ENCODE measurements at places on chromosomes 16 and 17.

GRCh38 chr16:23867566-23867965 lies 31.8 kb downstream of the PRKCB start:
- no peak for DNase-seq

DNA sequence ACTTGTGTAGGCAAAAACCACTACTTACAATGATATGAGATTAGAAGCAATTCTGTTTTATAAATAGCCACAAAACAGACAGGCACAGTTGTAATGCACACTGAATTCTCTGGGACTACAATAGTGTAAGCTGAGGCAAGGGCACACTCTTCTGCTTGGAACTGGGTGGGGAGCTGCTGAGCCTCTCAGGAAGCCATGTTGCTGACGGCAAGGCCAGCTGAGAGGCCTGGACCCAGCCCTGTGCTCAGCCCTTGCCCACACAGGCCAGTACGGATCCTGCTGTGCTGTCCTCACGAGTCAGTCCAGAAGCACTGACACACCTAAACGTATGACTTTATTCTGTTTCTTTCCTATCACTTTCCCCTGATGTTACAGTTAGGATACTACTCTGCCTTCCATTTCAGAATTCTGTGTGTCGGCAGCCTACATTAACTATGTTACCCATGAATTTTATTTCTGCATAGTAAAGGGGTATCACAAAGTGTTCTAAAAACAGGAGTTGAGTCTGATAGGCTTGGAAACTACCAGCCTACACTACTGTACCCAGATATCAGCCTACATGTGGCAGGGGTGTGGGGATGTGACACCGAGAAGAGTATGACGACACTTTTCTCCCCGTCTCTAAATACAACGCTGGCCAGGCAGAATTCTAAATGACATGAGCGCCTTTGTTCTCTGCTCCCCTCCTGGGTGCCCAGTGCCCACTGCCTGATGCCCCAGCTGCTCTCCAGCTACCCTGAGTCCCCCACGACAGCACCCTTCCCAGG lies 41.1 kb upstream of the FAAP100 start:
- DNase-seq, result no peak

GRCh38 chr17:62708587-62708986 lies 81.1 kb downstream of the MRC2 start:
- DNase-seq, result no peak

- DNase-seq, result no peak
These were observed 33.9 kb upstream of the ZNF423 start for GRCh38 chr16:49889725-49890397.

DNA sequence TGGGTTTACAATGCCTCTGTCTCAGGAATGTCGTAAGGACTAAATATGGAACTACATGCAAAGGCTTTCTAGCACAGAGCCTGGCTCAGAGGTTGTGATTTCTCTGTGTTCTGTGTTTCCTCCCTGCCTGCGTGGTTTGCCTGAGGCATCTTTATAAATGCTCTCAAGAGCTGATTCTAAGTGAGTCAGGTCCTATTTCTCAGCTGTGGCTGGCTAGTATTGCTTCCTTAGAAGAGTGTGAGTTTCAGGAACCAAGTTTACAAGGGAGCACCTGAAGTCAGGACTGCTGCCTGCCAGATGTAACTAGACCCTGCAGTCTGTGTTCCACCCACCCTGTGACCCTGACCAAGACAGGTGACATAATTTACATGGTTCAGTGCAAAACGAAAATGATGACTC lies 8.0 kb upstream of the CCL1 start:
- DNase-seq, result no peak

DNA sequence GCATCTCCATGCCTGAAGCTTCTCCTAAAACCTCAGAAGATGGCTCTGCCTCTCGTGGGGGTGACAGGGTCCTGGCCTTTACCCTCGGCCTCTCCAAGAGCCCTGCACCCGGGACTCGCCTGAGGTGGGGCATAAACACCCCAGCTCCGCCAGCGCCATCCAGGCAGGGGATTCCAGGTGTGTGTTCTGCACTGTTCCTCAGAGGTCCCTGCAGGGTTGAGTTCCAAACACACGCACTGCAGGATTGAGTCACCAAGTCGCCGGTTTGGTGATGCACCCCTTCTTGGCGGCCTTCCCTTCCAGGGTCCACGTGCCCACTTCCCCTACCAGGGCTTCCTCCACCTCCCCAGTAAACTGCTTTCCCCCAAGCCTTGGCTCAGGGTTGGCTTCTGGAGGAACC lies 40.0 kb upstream of the RBFOX3 start:
- DNase-seq, result no peak

DNA sequence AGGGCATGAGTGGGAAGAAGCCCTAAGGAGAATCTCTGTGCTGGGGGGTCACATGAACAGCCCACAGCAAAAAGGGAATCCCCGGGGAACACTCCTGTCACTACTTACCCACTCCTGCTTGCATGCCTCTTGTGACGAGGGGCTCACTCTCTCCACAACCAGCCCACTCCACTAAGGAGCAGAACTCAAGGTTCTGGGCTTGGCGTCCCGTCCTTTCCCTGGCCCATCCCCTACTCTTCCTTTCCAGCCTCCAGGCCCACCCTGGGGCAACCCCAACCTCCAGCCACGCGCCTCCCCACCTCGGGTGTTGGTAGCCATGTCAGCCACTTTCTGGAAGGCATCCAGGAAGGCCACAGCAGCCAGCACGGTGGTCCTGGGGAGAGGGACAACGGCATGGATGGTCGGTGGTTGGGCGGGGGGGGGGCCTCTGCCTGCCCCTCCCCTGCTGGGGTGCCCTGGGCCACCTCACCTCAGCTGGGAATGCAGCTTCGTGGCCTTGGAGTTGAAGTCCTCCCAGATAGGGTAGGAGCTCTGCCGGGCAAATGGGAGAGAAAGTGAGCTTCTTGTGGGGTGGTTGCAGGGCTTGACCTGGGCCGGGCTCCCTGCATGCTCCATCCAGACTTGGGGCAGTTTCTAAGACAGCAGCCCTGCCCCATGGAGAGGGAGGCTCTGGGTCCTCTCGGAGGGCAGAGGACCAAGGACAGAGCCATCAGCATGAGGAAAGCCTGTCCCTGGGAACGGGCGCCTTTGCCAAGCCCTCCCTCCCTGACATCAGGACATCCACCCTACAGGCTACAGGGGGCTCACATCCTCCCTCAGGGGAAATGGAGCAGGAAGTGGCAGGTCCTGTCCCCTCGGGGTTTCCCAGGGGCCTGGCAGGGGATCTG lies 5.1 kb downstream of the MTSS2 start:
- DNase-seq, result no peak

DNA sequence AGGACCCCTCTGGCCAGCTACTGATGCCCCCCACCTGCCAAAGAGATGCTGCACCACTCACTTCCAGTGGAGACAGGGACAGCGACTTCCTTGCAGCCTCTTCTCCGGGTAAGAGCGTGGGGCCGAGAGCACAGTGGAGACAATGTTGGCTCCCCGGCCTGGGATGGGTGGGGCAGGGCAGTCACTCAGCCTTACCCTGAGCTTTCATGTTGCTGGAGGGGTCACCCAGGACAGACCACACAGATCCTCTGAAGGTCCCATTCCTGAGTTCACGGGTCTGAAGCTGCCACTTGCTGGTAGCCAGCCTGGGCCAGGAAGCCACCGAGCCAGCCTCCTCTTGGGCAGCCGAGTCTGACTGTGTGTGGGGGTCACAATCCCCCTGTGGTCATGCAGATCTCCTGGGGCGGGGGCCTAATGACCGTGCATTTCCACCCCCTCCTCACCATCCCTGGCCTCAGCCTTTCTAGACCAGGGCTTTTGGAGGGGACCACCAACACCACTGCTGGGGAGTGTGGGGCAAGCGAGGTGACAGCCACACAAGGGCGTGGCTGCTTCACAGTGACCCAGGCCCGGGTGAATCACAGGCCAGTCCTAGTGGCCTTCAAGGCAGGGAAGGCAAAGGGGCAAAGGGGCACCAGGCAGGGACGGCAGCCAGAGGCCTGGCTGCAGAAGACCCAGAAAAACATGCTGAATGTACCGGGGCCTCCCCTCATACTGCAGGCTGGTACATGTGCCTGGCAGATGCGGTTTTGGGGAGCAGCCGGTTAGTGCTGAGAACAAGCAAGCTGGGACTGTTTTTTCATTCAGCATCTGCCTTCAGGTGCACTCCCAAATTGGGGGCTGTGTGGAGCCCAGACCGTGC lies 10.4 kb downstream of the TAF1C start:
- no peak for DNase-seq

GRCh38 chr17:83183951-83184506 lies 104.6 kb downstream of the METRNL start:
- DNase-seq, result no peak

GRCh38 chr17:17035490-17035889 lies 6.8 kb upstream of the MPRIP start:
- no peak for DNase-seq

DNA sequence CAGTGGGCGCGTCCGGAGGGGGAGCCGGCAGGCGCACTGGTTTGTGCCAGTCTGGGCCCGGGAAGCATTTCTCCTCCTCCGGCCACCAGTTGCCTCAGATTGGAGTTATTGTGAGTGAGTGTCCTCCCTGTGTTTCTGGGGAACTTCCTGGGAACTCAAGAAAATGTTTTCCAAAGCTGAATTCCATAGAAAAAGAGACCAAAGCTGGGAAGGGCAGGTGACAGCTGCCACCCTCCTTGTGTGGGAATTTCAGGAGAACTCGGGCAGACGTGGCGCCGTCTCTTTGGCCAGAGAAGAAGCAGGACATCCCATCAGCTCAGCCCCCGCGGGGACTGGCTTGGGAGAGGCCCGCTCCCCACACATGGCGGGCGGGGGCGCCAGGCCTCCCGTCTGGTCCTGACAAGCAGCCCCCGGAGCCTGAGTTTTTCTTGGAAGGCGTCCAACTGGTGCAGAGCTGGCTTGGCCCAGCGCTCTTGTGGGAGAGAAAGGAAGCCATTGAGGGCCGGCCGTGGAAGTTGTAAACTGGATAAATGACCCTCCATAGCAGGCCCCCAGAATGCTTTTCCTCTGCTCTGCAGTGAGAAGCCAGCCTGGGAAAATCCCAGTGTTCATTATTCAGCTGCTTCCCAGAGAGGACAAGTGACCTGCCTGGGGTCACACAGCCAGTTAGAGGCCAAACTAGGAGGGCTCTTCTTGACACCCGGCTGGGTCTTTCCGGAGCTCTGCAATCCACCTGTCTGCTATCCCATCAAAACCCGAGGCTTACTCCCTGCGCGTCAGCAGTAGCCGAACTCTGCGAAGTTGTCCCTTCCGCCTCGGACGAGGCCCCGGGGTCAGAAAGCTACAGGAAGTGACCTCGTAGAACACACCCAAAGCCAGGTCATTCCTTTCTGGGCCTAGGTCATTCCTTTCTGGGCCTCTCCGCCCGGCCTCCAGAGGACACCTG lies 39.2 kb upstream of the GSE1 start:
- no peak for DNase-seq

DNA sequence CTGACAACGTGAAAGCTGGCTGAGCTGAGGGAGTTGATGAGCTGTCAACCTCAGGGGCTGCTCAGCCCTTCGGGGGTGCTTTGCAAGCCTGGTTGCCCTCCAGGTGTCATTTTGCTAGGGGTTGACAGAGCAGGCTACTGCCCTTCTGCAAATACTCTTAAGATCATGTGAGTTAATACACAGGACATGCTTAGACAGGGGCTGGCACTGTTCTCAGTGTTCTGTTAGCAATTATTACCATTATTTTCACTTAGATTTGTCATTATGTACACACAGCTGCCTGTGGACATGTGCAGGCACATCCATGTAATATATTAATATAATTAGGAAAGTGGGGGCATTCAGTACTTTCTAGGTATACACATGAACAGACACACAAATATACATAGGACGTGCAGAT lies 554.3 kb upstream of the HSBP1 start:
- no peak for DNase-seq

DNA sequence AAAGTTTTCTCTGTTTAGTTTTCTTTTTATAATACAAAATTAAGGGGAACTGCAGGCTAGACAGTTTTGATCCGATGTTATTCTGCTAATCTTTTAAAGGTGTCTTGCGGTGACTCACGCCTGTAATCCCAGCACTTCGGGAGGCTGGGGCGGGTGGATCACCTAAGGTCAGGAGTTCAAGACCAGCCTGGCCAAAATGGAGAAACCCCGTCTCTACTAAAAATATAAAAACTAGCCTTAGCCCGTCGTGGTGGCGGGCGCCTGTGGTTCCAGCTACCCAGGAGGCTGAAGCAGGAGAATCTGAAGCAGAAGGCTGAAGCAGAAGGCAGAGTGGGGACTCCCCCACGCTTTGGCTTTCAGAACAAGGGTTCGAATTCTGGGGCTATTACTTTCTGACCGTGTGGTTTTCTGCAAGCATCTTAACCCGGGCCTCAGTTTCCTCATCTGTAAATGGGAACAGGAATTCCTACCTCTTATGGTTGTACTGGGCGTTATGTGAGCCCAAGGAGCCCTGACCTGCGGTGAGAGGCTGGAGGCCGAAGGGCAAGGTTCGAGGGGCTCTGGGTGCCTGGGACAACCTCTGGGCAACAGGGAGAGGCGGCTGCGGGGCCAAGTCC lies 1.2 kb upstream of the KATNB1 start:
- DNase-seq, result no peak

DNA sequence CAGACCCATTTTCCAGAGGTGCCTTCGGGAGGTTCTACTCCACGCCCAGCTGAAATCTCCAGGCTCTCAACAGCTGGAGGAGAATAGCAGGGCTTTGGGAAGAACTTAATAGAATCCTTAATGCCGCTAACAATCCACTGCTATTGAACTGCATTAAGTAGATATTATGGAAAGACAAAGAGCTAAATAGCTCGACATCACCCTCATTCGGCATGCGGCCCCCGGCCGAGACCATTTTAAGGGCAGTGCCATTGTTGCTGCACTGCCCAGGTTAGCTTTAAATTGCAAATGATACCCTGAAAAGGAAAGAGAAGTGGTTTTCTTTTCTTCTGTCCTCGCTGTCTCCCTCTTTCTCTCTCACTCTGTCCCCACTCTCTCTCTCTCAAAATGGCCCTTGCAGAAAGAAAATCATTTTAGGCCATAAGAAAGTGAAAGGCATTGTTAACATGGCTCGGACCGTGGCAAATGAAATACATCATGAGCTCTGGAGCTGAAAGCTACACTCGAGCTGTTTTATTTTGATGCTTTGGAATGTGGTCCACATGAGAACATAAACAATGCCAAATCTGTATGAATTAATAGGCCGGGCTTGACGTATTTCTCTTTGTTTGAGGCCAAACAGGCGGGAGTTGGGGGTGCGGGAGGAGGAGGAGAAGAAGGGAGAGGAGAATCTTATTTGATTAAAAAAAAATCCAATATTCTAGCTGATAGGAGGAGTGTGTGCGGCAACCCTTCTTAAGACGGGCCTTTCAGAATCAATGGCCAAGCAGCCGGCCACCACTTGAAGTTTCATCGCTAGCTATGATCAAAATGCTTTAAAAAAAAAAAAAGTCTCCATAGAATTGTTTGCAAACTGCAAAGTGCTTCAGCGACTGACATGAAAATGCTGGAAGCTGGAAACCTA lies 298.8 kb upstream of the IRX3 start:
- DNase-seq, result no peak

DNA sequence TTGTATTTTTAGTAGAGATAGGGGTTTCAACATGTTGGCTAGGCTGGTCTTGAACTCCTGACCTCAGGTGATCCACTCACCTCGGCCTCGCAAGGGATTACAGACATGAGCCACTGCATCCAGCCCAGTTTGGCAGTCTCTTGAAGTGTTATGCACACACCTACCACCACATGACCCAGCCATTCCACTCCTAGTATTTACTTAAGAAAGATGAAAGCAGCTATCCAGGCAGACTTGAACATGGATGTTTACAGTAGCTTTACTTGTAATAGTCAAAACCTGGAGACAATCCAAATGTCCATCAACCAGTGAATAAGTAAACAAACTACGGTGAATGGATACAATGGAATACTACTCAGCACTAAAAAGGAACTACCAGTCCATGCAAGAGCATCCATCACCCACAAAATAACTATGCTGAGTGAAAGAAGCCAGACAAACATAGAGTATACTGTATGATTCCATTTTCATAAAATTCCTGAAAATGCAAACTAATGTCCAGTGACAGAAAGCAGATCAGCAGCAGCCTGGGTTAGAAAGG lies 37.8 kb upstream of the RASD1 start:
- DNase-seq, result no peak
